ENCODE measurements at places on chromosomes 7 and 10. TPM values are rescaled to one million over a fixed set of nuclear protein-coding genes. Genes with fewer than 3 reads are reported as not detected.

The TAS2R3 gene
- not detected for polyA plus RNA-seq

The SLC16A9 gene
- polyA plus RNA-seq, result 0.19 TPM

DNA sequence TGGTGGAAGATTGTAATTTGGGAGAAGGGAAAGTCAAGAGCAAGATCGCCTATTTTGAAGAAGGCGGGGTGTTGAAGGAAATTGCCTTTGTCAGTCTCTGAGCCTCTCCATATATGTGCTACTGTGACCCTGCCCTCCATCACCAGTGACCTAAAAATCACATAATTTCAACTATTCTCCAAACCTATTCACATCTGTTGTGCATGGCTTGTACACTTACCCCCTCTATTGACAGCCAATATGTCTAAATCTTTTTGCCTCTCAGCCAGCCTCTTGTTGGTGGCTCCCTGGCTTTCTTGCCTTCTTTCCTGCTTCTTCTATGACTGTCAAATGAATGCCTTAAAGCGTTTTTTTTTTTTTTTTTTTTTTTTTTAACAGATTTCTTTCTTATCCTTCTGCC is 295.6 kb downstream of the AUTS2 start:
- H3K27me3 ChIP-seq, result no peaks in the 10 kb centered on the region
- H3K4me1 ChIP-seq, result peaks cover 14% of the 10 kb centered on the region
- no peak overlapping the region for H3K27ac ChIP-seq
- H3K36me3 ChIP-seq, result no peaks in the 10 kb centered on the region
- DNase-seq, result peak; percentile 26

The NXPH1 gene
- not detected for polyA plus RNA-seq

DNA sequence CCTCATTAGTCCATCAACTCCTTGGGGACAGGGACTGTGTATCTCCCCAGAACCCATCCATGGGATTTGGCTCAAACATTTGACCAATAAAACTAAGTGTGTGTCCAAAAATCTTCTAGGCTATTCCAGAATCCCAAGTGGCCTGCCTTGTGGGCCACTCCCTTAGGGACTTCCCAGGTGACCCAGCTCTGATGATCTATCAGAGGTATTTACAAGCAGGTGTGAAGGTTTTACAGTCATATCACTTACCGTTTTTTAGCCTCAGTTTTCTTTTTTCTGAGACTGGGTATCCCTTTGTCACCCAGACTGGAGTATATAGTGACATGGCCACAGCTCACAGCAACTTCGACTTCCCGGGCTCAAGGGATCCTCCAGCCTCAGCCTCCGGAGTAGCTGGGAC is 64.4 kb downstream of the PIP4K2A start:
- H3K4me1 ChIP-seq, result peaks cover 91% of the 10 kb centered on the region
- H3K36me3 ChIP-seq, result no peaks in the 10 kb centered on the region
- no peak overlapping the region for H3K4me3 ChIP-seq
- no peak overlapping the region for H3K27ac ChIP-seq

The UCMA gene
- polyA plus RNA-seq, result not detected

DNA sequence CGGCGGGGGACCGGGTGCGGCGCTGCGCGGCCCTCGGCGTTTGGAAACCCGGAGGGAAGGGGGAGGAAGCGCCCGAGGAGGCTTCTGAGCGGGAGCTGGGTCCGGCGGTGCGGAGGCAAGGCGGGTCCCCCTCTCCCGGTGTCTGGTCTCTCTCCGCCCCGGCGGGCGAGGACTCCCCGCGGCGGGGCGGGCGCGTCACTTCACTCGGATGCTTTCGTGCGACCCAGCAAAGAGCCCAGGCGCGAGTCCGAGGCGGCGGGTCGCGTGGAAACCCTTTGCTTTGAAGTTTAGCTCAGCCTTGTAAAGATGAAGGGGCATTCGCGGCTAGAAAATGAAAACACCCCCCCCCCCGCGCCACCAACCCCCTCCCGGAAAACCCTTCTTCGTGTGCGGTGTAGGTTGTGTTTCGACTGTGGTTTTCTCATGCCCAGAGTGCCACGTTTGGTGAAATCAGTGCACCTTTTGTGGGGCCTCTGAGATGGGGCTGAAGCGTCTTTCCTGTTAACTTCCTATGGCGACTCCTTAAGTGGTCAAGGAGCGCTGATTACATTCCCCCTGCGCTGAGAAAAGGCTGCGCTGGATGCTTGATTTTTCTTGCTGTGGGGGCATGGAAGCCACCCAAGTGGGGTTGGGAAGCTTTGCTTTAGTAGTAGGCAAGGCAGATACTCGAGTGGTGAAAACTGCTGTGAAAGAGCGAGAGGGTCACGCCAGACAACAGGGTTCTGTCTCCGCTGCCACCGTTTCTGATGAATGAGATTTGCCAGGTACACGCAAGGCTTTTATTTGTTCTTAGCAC is 876 bp downstream of the GNAI1 start:
- H3K27me3 ChIP-seq, result no peaks in the 10 kb centered on the region
- peak overlapping the region; percentile 49 for H3K4me3 ChIP-seq
- peaks cover 5% of the 10 kb centered on the region for H3K4me1 ChIP-seq
- no peak overlapping the region for H3K27ac ChIP-seq

- H3K27me3 ChIP-seq, result no peaks in the 10 kb centered on the region
- no peaks in the 10 kb centered on the region for H3K36me3 ChIP-seq
- no peaks in the 10 kb centered on the region for H3K4me1 ChIP-seq
- no peak for DNase-seq
- H3K4me3 ChIP-seq, result no peak overlapping the region
Observed at GRCh38 chr7:98779800-98780587, 89.8 kb downstream of the TMEM130 start.

- no peaks in the 10 kb centered on the region for H3K36me3 ChIP-seq
- DNase-seq, result no peak
- H3K27ac ChIP-seq, result no peak overlapping the region
- no peak overlapping the region for H3K4me3 ChIP-seq
- H3K27me3 ChIP-seq, result no peaks in the 10 kb centered on the region
- no peaks in the 10 kb centered on the region for H3K4me1 ChIP-seq
Observed at GRCh38 chr7:20577441-20578071, 37.9 kb upstream of the ABCB5 start.

The CUL1 gene
- polyA plus RNA-seq, result 33.1 TPM

- H3K4me3 ChIP-seq, result no peak overlapping the region
- H3K27me3 ChIP-seq, result no peaks in the 10 kb centered on the region
- no peaks in the 10 kb centered on the region for H3K36me3 ChIP-seq
- H3K27ac ChIP-seq, result no peak overlapping the region
- H3K4me1 ChIP-seq, result peaks cover 14% of the 10 kb centered on the region
Observed at GRCh38 chr7:135998081-135998480, 20.9 kb upstream of the MTPN start.

The SEPTIN7 gene
- 70.0 TPM for polyA plus RNA-seq

- DNase-seq, result no peak
- no peaks in the 10 kb centered on the region for H3K4me1 ChIP-seq
- H3K36me3 ChIP-seq, result no peaks in the 10 kb centered on the region
- no peak overlapping the region for H3K27ac ChIP-seq
- H3K4me3 ChIP-seq, result no peak overlapping the region
- H3K27me3 ChIP-seq, result no peaks in the 10 kb centered on the region
Observed at GRCh38 chr10:119007211-119007574, 22.3 kb upstream of the NANOS1 start.

GRCh38 chr10:49645417-49645816 is 31.6 kb downstream of the CHAT start:
- no peak overlapping the region for H3K4me3 ChIP-seq
- no peak for DNase-seq
- H3K36me3 ChIP-seq, result no peaks in the 10 kb centered on the region
- H3K27me3 ChIP-seq, result no peaks in the 10 kb centered on the region

DNA sequence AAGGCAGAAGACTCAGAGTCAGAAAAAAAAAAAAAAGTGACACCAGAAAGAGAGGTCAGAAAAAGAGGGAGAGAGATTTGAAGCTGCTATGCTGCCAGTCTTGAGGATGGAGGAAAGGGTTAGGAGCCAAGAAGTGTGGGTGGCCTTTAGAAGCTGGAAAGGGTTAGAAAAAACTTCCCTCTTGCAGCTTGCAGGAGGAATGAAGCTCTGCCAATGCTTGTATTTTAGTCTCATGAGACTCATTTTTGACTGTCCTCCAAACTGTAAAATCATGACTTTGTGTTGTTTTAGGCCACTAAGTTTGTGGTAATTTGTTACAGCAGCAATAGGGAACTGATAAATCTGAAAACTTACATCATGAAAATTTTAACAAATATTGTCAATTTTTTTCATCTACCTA is 127.7 kb upstream of the NOBOX start:
- no peak overlapping the region for H3K4me3 ChIP-seq
- no peaks in the 10 kb centered on the region for H3K27me3 ChIP-seq
- H3K27ac ChIP-seq, result no peak overlapping the region
- no peaks in the 10 kb centered on the region for H3K4me1 ChIP-seq
- no peak for DNase-seq

- DNase-seq, result no peak
- no peak overlapping the region for H3K27ac ChIP-seq
- H3K4me3 ChIP-seq, result no peak overlapping the region
- no peaks in the 10 kb centered on the region for H3K36me3 ChIP-seq
Observed at GRCh38 chr10:11397980-11398580, 213.4 kb downstream of the USP6NL start.

The PUS7 gene
- polyA plus RNA-seq, result 2.0 TPM

DNA sequence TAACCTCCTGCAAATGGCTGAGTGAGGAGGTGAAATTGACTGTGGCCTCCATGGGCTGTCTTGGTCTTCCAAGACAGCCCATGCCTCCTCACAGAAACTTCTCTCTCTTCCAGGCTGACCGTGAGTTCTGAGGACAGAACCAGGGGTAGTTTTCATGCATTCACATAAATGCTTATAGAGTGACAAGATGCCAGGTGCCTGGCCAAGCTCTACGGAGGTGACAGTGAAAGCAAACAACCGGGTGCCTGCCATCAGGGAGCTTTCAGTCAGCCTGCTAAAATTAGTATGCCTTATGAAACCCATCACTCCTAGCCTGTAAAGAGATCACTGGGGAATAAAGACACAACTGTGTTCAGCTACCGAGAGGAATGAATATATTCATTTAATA is 919 bp upstream of the RHOBTB1 start:
- no peaks in the 10 kb centered on the region for H3K36me3 ChIP-seq
- H3K27ac ChIP-seq, result no peak overlapping the region
- no peak for DNase-seq

DNA sequence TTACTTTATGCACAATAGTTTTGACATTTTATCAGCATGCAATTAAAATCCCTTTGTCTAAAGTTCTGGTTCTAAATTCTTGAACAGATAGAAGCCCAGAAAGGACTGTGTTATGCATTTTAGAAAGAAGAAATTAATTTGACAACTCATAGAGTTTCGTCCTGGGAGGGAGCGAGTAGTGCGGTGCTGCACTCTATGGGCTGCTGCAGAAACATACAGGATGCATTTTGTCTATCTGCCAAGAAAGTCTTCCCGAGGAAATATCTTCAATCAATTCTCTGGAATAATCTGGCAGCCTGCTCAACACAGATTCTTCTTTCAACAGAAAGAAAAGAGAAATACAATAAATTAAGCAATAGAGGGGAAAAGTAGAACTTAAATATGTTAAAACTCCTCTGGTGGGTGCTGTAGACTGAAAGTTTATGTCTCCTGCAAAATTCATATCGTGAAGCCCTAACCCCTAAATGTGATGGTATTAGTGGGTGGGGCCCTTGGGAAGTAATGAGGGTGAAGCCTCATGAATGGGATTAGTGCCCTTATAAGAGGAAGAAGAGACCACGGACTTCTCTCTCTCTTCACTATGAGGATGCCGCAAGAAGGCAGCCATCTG is 39.0 kb upstream of the IFRD1 start:
- no peak overlapping the region for H3K27ac ChIP-seq
- H3K27me3 ChIP-seq, result peaks cover 3% of the 10 kb centered on the region
- no peak overlapping the region for H3K4me3 ChIP-seq
- no peak for DNase-seq

DNA sequence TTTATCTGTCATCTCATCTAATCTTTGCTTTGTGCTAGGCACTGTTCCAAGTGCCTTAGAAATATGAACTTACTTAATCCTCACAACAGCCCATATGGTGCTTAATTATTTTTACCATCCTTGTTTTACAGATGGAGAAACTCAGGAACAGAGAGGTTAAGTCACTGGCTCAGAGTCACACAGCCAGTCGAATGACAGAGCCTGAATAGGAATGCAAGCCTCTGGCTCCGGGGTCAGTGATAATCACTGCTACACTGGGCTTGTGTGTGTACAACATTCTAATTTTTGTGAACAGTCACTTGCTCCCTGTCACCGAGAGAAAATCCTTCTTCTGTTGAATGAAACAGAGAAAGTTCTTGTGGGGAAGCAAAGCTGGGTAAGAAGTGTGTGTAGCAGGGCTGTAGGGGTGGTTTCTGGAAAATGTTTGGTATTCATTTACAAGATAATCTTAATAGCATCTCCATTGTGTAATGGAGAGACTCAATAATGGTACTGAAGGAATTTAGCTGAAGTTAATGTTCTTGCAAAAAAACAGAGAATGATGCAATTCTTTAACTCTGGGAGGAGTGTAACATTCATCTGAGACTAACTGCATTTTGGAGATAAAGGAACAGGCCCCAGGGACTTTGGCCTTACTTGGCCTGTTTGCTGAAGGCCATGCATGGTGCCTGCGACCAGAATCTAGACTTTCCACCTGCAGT is 290.6 kb downstream of the FRMD4A start:
- peaks cover 4% of the 10 kb centered on the region for H3K4me1 ChIP-seq
- H3K27ac ChIP-seq, result no peak overlapping the region
- no peaks in the 10 kb centered on the region for H3K27me3 ChIP-seq
- no peak overlapping the region for H3K4me3 ChIP-seq
- H3K36me3 ChIP-seq, result no peaks in the 10 kb centered on the region
- no peak for DNase-seq

The GIMAP4 gene
- 0.30 TPM for polyA plus RNA-seq

GRCh38 chr7:18706670-18707069 is 211.1 kb downstream of the HDAC9 start:
- DNase-seq, result no peak
- H3K27me3 ChIP-seq, result no peaks in the 10 kb centered on the region
- H3K4me3 ChIP-seq, result no peak overlapping the region

DNA sequence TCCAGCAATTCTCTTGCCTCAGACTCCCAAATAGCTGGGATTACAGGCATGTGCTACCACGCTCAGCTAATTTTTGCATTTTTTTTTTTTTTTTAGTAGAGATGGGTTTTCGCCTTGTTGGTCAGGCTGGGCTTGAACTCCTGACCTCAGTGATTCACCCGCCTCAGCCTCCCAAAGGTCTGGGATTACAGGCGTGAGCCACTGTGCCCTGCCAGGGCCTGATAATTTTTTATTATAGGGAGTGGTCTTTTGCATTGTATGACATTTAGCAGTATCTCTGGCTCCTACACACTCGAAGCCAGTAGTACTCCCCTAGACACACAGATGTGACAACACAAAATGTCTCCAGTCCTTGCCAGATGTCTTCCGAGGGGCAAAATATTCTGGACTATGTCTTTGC is 124.0 kb downstream of the DKK1 start:
- H3K36me3 ChIP-seq, result no peaks in the 10 kb centered on the region
- H3K27me3 ChIP-seq, result no peaks in the 10 kb centered on the region
- no peak overlapping the region for H3K27ac ChIP-seq
- H3K4me1 ChIP-seq, result peaks cover 5% of the 10 kb centered on the region
- H3K4me3 ChIP-seq, result no peak overlapping the region

- peak; percentile 57 for DNase-seq
- H3K4me3 ChIP-seq, result no peak overlapping the region
- no peaks in the 10 kb centered on the region for H3K27me3 ChIP-seq
- peaks cover 47% of the 10 kb centered on the region for H3K36me3 ChIP-seq
- H3K27ac ChIP-seq, result peak overlapping the region; percentile 90
Observed at GRCh38 chr7:44072364-44073231, 7.2 kb upstream of the PGAM2 start.

- no peak for DNase-seq
- no peak overlapping the region for H3K4me3 ChIP-seq
- no peaks in the 10 kb centered on the region for H3K4me1 ChIP-seq
- H3K27ac ChIP-seq, result no peak overlapping the region
- H3K36me3 ChIP-seq, result no peaks in the 10 kb centered on the region
Observed at GRCh38 chr7:115379321-115379720, 457.4 kb downstream of the MDFIC start.

- no peak for DNase-seq
- H3K27ac ChIP-seq, result peak overlapping the region; percentile 42
- H3K27me3 ChIP-seq, result no peaks in the 10 kb centered on the region
- H3K36me3 ChIP-seq, result no peaks in the 10 kb centered on the region
Observed at GRCh38 chr10:86520871-86521677, 518 bp downstream of the WAPL start.

The ANK3 gene
- 1.5 TPM for polyA plus RNA-seq

The RELN gene
- not detected for polyA plus RNA-seq
